Bronchial smooth muscle cell (primary cell): ENCODE measurements at places on chromosomes 5 and 9. TPM values are rescaled to one million over a fixed set of nuclear protein-coding genes. Genes with fewer than 3 reads are reported as not detected.

Gene KIF12
- not detected in 2 replicates for total RNA-seq

Gene GKAP1
- total RNA-seq, result 0.43 and 0.47 TPM in 2 replicates

Gene PCDHA11
- total RNA-seq, result 0.09 and 0.16 TPM in 2 replicates

Gene MSMP
- total RNA-seq, result not detected in 2 replicates

Gene CDHR2
- total RNA-seq, result 0.09 and 0.32 TPM in 2 replicates

Gene TEX48
- total RNA-seq, result not detected in 2 replicates

Gene PCDHA1
- total RNA-seq, result under 0.01 TPM in 2 replicates

Gene APBA1
- 5.7 and 9.4 TPM in 2 replicates for total RNA-seq

Gene AK8
- total RNA-seq, result 0.26 and 0.47 TPM in 2 replicates

Gene CATSPER3
- 0.16 and 0.17 TPM in 2 replicates for total RNA-seq

Gene CLK4
- 30.6 and 34.3 TPM in 2 replicates for total RNA-seq

Gene GMCL2
- not detected in 2 replicates for total RNA-seq

Gene ZBTB34
- total RNA-seq, result 4.1 and 5.8 TPM in 2 replicates

Gene SET
- total RNA-seq, result 463 and 530 TPM in 2 replicates

Gene ADAM19
- 4.9 and 5.8 TPM in 2 replicates for total RNA-seq

Gene POMT1
- 27.0 and 36.5 TPM in 2 replicates for total RNA-seq

Gene FBP2
- total RNA-seq, result not detected in 2 replicates

Gene CPLANE1
- total RNA-seq, result 11.2 and 12.3 TPM in 2 replicates

Gene FREM1
- 0.16 TPM in 1 of 2 replicates, not detected in the other for total RNA-seq

Gene CARTPT
- not detected in 2 replicates for total RNA-seq
